ENCODE measurements at places on chromosomes 6 and 20. TPM values are rescaled to one million over a fixed set of nuclear protein-coding genes. Genes with fewer than 3 reads are reported as not detected.

- no peak for ATAC-seq
Measured at GRCh38 chr6:21352131-21352530, 241.4 kb upstream of the SOX4 start.

GRCh38 chr6:139642346-139642745 lies 267.9 kb upstream of the CITED2 start:
- no peak for ATAC-seq

DNA sequence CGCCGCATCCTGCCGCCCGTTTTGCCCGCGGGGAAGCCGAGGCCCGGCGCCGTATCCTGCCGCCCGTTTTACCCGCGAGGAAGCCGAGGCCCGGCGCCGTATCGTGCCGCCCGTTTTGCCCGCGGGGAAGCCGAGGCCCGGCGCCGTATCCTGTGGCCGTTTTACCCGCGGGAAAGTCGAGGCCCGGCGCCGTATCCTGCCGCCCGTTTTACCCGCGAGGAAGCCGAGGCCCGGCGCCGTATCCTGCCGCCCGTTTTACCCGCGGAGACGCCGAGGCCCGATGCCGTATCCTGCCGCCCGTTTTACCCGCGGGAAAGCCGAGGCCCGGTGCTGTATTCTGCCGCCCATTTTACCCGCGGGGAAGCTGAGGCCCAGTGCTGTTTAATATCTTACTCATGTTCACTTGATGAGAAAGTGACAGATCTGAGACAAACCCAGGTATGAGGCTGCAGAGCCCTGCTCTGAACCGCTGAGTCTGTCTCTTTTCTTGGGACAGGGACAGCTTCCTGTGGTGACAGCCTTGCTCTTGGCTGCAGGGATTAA lies 129.4 kb downstream of the CDH26 start:
- no peak for ATAC-seq

DNA sequence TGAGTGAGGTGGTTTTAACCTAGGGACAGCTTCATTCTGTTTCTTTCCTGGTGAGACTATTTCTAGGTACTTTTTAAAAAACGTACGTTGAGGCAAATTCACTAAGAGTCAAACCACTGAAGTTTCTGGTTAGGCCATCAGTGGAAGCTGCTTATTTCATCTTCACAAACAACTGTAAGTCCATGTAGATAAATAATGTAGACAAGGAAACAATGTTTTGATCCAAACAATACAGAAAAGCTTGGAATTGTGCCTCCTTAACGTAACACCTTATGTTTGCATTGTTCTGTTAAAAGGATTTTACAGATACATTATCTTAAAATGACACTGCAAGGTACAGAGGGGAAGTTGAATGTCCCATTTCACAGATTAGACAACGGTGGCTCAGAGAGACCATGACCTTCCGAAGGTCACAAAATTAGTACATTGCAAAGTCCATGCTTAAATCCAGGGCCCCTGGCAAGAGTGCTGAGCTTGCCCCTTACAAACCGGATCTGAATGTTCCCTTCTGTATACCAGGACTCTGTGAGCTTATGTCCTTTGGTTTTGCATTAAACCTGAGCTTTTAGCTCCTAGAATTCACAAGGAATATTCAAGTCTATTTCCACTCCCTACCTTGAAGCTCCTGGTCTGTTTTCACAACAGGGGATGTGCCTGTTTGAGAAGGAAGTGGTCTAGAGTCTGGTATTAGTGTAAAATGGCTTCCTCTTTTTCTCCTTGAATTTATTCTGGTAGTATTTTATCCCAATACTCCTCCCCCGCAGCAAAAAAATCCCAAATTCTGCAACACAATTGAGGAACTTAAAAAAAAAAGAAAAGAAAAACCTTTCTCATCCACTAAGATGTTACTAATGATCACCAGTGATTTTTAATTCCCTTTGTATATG lies 28.9 kb upstream of the ZNF217 start:
- no peak for ATAC-seq

DNA sequence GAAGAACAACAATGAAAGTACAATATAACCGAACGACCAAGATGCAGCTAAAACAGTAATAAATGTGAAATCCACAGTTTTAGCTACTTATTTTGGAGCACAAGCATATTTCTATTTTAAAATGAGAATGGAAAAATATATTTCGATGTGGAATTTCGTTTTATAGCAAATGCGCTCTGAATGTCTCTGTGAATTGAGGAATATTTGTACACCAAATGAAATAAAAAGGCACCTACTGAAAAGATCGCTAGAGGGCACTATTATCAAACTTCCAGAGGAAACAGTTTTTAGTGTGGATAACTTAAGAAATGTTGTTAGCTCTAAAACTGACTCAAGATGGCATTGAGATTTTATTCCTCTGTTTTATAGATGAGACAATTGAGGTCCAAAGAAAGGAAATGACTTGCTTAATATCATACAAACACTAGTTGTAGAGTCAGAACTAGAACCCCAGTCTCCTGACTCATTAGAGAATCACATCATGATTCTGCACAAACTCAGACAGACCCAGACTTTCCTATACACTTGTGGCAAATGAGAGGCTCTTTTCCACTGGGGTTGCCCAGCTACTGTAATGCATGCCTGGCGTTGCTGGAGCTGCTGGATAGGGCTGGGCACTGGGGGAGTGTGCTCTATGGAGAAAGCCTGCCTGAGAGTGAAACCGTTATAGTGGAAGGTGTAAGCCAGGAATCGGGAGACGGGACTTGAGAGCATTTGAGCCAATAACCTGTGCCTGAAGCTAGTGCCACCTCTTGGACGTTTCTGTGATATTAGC lies 51.9 kb downstream of the GCLC start:
- peak; percentile 45 for ATAC-seq

Gene THBS2
- total RNA-seq: 50.0 TPM

Measured in esophagus mucosa (tissue), 1 donor.